Mucosa of descending colon (tissue), 3 donors: ENCODE measurements at places on chromosomes 7 and 10. TPM values are rescaled to one million over a fixed set of nuclear protein-coding genes. Genes with fewer than 3 reads are reported as not detected.

Gene COPS6
- 76.1 TPM for total RNA-seq

Gene ACBD7
- 0.75 TPM for total RNA-seq

Gene ZNF248
- 36.6 TPM for total RNA-seq

Gene LRRN3
- total RNA-seq, result 0.73 TPM

Gene NUPR2
- 1.6 TPM for total RNA-seq

Gene FAM237B
- total RNA-seq, result not detected

Gene RNF133
- 1.1 TPM for total RNA-seq

Gene IDI2
- total RNA-seq, result not detected

Gene MACROH2A2
- 7.3 TPM for total RNA-seq

Gene SPDYE16
- total RNA-seq, result 0.20 TPM

Gene HECW1
- total RNA-seq, result 1.2 TPM

Gene CLDN4
- 1,208 TPM for total RNA-seq
